ENCODE measurements at places on chromosomes 16 and 17. TPM values are rescaled to one million over a fixed set of nuclear protein-coding genes. Genes with fewer than 3 reads are reported as not detected.

DNA sequence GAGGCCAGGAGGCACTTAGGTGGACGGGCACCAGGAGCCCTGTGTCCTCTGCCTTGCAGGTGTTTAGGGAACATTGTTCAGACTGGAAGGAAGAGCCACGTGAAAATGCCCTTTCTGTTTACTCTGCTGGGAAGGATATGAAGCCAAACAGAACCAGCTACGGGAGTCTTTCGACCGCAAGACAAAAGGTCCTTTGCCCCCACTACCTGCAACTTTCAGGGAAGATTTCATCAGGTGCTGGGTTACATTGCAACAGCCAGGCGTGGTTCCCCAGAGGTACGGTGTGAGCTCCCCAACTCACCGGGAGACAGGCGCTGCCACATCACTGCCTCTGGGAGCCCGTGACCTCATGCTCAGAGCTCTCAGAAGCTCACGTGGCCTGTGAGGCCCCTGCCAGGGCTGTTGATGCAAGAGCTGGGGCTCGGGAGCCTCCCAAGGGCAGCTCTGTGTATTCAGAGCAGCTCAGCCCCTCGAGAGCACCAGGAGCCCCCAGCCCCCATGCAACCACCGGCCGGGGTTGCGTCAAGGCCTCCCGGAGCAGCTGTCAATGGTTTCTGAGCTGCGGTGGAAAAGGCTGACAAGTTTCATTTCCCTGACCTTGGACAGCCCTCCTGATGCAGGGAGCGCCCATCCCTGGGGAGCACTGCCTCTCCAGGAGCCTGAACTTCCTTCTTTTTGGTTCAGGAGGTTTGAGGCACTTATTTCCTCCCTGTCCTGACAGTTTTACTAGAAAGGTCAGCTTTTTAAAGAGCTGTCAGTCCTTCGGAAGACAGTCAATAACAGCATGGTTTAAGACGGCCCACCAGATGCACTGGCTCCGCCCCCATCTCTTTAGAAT is 42.1 kb downstream of the TBC1D16 start:
- peak; percentile 89 for DNase-seq

DNA sequence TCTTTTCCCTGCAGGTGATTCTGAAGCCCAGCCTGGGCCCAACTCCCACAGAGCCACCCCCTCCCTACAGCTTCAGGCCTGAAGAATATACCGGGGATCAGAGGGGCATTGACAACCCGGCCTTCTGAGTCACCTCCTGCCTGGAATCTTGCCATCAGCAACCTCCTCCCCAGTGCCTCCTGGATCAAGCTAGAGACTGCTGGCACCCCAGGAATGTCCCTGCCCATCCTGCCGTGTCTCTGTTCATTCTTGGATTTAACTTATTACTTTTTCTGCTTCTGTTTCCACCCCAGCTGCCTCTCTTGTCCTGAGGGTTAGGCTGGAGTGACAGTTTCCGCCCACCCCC is 4.9 kb downstream of the TMEM92 start:
- no peak for DNase-seq

FNDC8 gene
- total RNA-seq = not detected

CHST5 gene
- not detected for total RNA-seq

- peak; percentile 89 for DNase-seq
Observed at GRCh38 chr17:44331249-44331760, 6.7 kb upstream of the SLC25A39 start.

DNA sequence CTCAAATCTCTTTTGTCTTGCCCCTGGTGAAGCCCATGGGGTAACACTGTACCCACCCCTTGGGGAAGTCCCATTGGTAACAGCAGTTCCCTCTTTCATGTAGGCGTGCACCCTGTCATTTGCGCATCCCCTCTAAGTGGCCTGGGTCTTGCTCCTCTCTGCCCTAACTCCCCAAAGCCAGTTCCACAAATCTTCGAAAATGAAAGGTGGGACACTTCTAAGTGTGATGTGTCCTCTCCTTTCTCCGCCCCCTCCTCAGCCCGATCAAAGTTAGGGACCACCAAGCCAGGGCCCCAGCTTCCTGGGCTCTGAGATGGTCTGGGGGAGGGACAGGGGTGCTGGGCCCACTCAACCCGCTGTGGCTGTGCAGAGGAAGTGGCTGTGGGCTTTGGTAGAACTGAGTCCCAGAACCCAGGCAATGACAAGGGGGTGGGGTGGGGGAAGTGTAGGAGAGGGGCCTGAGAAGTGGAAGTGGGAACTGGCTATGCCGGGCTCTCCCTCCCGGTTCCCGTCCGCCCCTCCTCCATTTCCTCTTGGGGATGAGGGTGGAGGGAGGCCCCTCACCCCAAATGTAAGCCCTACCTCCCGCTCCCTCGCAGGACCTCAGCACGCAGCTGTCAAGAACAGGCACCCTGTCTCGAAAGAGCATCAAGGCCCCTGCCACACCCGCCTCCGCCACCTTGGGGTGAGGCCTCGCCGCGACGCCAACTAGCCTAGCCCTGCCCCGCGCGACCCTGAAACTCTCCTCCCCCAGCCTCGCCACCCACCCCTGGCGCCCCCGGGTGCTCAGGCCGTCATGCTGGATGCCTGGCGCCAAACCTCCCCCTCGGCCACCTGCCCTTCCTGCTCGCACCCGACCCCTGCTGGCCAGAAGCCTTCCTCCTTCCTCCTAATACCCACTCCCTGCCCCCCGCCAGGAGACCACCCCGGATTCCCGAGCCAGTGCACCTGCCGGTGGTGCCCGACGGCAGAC is 8.7 kb downstream of the ABI3 start:
- DNase-seq = peak; percentile 83

GRCh38 chr17:77696151-77696720 is 262.3 kb upstream of the TNRC6C start:
- no peak for DNase-seq

DNA sequence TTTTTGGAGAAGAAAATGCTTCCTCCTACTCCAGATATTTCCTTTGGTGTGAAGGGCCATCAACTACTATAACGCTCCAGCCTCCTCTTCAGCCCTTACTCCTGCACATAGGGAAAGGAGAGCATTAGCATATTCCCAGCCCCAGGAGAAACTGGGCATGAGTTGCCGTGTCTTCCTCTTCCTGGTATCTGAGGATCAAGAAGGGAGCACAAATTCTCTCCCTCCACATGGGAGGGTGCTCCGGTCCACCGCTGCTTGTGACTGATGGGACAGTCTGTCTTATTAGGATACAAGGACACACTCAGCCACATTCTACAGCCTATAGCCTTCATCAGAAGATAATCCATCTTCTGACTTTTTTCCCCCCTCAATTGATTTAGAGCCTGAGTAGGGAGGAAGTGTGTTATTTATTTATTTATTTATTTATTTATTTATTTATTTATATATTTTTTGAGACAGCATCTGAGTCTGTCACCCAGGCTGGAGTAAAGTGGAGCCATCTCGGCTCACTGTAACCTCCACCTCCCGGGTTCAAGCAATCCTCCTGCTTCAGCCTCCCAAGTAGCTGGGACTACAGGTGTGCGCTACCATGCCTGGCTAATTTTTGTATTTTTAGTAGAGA is 16.6 kb upstream of the CYB5B start:
- DNase-seq = no peak

- no peak for DNase-seq
Observed at GRCh38 chr16:48235556-48236136, 8.5 kb upstream of the LONP2 start.

DNA sequence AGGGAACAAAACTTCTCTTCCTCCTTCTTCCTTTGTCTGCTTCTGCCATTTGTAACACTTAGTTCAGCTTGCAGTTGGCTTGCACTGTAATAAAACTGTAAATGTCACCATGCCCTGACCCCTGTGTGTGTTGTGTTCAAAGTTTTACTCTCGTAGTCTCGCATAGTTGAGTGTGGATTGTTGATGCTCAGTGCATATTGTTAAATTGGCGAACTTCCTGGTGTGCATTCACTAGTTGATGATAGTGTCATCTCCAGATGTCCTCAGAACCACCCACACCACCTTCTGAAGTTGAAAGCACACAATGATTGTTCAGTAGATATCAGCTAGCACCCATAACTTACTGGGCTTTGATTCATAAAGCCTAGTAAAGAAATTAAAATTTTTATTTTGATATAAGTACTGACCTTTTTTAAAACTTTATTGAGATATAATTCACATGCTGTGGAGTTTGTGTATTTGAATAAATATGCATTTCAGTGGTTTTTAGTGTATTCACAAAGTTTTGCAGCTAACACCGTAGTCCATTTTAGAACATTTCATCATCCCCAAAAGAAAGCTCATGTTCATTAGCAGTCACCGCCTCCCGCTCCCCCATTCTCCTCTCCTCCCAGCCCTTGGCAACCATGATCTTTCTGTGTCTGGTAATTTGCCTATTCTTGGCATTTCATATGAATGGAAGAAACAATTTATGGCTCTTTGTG is 25.0 kb downstream of the USP10 start:
- peak; percentile 54 for DNase-seq

- DNase-seq = no peak
Observed at GRCh38 chr17:81431545-81432482, 36.6 kb downstream of the BAHCC1 start.

FOXF1 gene
- not detected for total RNA-seq

GRCh38 chr17:30996486-30996885 is 25.6 kb downstream of the RNF135 start:
- no peak for DNase-seq

CCDC78 gene
- 4.6 TPM for total RNA-seq

DNA sequence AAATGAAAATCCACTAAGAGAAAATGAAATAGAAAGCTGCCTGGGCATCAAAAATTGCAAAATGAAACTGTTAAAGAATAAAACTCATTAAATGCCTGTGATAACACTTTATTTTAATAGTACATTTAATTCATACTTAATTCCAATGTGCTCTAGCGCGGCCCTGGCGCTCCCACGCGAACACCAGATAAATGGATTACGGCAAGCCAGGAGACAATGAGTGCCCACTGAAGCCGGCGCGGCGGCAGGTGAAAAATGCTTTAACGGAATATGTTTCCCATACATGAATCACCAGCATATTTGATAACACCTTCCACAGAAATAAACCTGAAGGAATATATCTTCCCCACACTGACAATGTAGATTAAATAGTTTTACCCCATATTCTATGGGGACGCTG is 245.5 kb downstream of the RBFOX3 start:
- no peak for DNase-seq

NPW gene
- 24.3 TPM for total RNA-seq

GRCh38 chr17:149897-150584 is 12.7 kb downstream of the SCGB1C2 start:
- no peak for DNase-seq

FBXL20 gene
- total RNA-seq = 19.1 TPM

DNA sequence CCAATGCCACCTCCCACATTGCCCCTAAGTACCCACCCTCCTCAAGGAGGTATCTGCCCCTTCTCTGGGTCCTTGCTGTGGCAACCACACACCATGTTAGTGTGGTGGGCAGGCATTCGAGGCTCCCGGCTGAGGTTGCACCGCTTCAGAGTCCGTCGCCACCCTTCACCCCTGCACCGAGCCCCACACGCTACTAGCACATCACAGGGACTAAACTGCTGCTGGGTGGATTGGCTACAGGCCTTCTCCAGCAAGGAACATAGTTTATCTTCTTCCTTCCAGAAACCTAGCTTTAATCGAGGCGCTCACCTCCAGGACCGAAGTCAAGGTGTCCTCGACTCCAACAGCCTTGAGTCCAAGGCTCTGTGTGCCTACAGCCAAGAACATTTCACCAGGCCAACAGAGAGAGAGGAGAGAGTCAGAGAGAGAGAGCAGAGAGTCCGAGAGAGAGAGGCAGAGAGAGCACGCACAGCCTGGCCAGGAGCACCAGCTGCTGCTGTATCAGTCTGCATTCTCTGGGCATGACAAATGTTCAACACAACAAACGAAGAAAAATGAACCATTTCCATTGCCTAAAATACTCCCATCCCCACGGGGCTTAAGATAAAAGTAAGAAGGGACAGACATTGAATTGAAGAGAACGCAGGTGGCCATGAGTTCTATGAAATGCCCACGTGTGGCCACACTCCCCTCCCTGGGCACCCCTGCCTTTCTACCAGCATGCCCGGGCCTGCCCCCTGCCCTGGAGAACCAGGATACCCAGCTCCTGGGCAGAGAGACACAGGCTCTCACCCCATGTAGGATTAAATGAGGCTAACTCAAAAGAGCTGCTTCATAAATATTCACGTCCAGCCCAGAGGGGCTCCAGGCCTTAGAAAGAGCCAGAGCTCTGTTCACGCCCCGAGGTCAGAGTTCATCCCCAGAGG is 94.9 kb downstream of the RBFOX3 start:
- DNase-seq = no peak

GRCh38 chr17:15918661-15919259 is 26.2 kb upstream of the ADORA2B start:
- no peak for DNase-seq

DNA sequence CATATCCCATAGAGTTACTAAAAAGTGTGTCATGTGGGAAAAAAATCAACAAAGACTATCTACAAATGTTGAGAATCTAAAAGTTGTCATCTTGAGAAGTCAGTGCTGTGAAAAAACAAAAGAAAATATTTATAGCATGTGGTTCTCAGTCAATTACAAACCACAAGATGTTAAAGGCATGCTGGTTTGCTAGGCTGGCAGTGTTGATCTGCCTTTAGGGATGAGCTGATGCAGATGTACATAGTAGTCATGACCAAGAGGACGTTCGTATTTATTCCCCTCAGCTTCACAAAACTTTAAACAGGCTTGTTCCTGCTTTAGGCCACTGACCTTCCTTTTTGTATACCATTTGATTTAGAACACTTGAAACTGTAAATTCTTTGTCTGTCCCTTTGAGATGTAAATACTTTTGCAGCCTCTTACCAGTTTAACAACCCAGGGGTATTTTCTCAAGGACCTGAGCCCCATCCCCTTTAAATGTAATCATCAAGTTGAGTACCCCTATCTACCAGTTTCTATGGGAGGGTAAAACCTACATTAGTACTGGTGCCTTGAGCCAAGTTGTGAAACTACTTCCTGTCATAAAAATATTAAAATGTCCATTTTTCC is 446.6 kb downstream of the KCNJ18 start:
- DNase-seq = no peak

DNA sequence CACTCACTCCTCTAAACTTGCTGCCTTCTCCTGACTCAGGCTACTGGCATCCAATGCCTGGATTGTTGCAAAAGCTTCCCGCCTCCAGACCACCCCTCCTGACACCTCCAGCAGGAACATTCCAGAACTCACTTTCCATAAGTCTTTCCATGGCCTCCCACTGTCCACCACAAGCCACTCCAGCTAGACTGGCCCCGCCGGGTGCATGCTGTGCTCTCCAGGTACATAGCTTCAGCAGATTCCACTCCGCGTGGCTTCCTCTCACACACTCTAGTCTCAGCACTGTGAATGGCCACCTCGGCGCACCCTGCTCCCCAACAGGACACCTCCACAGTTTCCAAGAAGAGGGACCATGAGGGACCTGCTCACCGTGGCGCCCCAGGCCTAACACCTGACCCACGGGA is 25.9 kb upstream of the FAAP100 start:
- no peak for DNase-seq

DNA sequence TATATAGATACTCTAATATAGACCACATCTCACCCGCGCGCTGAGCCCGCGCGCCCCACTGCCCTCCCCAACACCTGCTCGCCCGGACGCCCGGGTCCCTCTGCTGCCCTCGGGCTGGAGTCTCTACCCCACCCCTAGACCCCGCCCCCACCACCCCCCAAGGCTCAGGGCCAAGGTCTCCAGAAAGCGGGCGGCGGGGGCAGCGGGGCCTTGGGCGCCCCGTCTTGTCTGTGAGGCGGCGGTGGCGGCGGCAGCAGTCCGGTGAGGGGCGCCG is 2.6 kb downstream of the HES7 start:
- no peak for DNase-seq

TNK1 gene
- 6.9 TPM for total RNA-seq
